CD4-positive, alpha-beta T cell treated with Interleukin-17A for 1 hour (primary cell): ENCODE measurements at places on chromosomes 12 and 14.

DNA sequence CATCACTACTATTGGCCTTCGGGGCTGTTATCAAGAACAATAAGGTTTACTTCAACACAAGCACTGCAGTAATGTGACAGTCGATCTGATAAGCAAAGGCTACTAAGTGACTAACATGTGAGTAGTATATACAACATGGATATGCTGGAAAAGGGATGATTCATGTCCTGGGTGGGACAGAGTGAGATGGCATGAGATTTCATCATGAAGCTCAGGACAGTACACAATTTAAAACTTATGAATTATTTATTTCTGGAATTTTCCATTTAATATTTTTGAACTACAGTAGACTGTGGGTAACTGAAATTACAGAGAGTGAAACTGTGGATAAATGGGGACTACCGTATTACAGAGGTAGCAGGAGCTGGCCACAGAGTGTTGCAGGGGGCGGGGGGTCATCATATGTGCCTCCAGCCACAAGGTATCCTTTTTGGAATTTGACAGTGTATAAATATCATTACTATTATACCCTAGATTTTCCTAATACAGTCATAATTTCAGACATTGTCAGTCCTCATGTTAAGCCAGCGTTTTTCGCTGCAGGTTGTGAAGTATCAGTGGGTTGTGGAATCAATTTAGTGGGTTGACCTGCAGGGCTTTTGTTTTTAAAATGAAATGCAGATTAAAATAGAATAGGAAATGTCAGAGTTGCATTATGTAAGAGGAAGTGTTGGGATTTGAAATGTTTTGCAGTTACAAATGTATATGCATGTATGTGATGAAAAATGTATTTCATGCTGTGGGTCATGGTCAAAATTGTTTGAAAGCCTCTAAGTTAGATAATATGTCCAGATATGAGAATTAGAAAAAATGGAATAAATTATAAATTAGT lies 148.0 kb upstream of the NUDT4 start:
- no peak for DNase-seq

GRCh38 chr12:12681061-12681765 lies 14.8 kb downstream of the GPR19 start:
- DNase-seq, result no peak

GRCh38 chr12:115204957-115205754 lies 521.2 kb upstream of the TBX3 start:
- no peak for DNase-seq

GRCh38 chr14:80117876-80118275 lies 93.4 kb downstream of the DIO2 start:
- no peak for DNase-seq

GRCh38 chr14:21494902-21495762 lies 16.0 kb downstream of the METTL3 start:
- DNase-seq, result no peak

- DNase-seq, result no peak
Observed at GRCh38 chr12:123395236-123395635, 11.3 kb downstream of the KMT5A start.

DNA sequence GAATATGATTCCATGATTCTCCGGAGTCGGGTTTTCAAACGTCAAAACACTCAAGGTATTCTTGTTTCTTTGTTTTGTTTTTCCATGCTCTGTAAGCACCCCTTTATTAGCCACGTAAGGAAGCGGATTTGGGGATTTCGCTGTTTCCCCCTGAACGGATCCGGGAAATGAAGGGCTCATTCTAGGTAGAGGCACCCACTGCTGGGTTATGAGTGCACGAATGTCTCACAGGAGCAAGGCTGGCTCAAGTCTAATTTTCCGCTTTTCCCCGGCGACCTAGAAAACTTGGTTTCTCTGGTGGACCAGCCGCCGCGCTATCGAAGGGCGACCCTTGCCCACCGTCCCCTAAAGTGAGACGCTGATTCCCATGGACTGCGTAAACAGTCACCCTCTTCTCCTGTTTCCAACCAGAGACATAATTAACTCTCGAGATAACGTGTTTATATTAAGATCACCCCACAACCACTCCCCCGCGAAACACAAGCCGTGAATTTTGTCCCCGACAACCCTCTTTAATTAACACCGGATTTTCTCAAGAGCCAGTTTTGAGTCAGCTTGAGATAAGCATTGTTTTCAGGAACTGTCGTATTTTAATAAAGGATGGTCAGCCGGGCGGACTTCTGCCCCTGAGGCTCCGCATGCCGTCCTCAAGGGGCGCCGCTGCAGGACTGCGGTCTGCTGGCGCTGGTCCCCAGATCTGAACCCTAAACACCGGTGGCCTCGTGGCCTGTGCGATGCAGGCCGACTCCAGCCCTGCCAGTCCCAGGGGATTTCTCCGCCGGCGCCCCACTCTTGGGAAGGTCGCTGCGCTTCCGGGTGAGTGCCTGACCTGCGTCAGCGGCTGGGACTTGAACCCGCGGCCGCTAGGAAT lies 515 bp upstream of the ABCC9 start:
- no peak for DNase-seq

GRCh38 chr14:24381363-24382063 lies 13.5 kb downstream of the NFATC4 start:
- no peak for DNase-seq
